GM06990 (cell line): ENCODE measurements at places on chromosomes 5 and 9.

DNA sequence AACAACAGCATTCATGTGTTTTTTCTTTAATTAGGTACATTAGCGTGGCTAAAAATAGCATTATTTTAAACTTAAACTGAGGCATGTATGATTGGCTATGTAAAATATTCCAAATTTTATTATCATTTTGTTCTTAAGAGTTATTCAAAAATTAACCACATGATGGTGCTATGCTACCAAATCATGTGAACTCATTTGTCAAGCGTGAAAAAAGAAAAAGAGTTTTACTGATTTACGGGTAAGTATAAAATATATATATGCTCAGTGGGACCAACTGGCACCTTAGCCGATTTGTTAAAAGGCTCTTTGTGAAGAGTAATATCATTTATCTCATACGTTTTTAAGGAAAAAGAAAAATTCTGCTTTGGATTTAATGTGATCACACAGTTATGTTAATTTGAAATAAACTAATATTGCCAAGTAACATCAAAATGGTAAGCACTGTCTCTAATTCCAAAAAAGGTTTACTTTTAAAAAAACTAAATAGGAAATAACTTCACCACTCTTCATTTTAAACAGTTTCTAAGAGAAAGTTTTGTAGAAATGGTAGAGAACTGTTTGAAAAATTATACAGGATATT, 1042.3 kb downstream of the CDH12 start:
- no peak for DNase-seq

- DNase-seq: peak; percentile 85
Observed at GRCh38 chr5:89313804-89314588, 431.0 kb upstream of the MEF2C start.

- peak; percentile 60 for DNase-seq
Observed at GRCh38 chr5:108858959-108859358, 111.3 kb downstream of the FER start.

- DNase-seq: no peak
Observed at GRCh38 chr9:28774433-28775235, 1201.4 kb upstream of the C9orf72 start.

- no peak for DNase-seq
Observed at GRCh38 chr9:79329861-79330260, 241.9 kb upstream of the TLE4 start.

GRCh38 chr5:82389347-82389746, 111.2 kb upstream of the RPS23 start:
- DNase-seq: no peak

DNA sequence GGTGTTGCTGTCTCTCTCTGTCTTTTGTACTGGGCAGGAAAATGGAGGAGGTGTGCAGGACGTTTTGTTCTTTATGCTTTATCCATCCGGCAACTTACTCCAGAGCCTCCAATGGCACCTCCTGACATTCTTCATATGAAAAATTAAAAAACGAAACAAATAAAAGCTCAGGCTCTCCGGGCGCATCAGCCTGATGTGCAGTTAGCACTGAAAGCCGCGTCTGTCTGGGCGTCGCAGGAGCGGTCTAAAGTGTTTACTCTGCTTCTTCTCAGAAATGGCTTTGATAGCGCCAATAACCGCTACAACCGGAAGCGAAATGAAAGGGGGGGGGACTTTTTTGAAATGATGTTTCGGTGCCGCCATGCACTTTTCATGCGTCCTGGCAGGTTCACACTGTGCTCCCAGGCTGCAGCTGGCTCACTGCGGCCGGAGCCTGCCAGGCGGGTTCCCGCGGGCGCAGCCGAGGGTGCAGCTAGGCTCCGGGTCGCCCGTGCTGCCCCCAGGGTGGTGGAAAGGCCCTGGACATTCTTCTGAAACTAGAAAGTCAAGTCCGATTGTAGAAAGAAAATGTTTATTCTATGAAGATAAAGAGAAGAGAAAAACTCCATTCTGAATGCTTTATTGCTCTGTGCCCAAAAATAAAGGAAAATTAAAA, 407.7 kb upstream of the IRX1 start:
- DNase-seq: no peak

DNA sequence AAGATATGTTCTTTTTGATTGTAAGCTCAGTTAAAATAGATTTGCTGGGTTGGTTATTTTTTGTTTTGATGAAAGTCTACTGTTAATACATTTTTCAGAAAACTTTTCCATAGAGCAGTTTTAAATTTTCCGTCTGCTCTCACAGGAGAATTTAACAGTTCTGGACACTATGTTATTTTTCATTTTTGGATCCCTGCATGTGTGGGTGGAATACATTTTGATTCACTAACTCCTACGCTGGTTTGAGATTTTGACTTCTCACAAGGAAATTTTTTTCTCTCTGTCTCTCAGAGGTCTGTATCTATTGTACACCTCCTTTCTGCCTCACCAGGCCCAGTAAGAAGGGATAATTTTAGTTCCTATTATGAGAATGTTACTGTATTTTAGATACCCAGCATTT, 502.4 kb downstream of the CDH10 start:
- no peak for DNase-seq
